ENCODE measurements at places on chromosomes 2 and 18.

- no peak for DNase-seq
These were observed 99.5 kb upstream of the ITGB6 start for GRCh38 chr2:160299540-160299939.

DNA sequence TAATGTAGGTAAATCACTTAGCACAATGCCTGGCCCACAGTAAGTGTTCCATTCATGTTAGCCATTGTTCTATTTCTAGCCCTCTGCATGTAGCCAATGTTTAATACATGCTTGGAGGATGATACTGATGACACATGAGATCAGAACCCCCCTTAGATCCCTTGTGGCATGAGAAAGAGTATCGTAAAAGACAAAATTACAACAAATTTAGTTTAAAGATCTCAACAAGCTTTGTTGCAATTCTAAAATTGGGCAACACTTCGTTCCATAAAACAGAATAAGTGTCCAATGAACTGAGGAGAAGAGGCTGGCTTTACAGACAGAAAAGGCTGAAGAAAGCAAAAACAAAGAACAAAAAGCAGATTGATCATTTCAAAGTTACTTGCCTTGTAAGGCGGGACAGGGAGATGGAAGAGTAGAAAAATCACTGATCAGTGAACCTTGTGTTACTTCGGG, 148.7 kb upstream of the SLC1A4 start:
- DNase-seq = no peak

DNA sequence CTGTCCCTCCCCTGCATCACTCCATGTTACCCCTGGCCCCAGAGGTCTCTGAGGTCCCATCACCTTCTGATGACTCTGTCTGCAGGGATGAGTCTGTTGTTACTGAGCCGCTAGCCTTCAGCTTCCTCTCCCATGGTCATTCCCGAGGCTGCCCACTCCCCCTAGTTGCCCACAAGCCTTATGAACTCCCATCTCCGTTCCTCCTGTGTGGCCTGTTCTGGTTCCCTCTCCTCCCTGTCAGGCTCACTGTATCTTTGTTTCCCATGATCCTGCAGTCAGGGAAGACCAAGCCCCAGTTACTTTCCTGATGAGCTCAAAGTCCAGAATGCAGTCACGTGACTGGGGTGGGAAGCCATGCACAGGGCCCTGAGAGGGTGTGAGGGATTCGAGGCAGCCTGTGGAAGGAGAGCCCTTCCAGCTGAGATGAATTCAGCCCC, 39.5 kb downstream of the INPP4A start:
- no peak for DNase-seq

DNA sequence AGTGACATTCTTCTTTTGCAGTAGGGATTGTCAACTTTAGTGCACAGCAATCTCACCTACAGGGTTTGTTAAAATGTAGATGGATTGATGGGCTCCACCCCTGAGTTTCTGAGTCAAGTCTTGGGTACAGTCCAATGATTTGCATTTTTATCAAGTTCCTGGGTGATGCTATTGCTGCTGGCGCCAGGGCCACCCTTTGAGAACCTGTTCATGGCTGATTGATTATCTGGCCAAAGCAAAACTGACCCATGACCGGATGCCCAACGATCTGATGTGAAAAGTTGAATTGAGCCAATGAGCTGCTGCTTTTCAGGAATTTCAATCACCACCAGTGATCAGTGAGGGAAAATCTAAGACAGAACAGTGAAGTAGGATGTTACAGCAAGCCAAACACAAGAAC, 675.3 kb downstream of the TMEM182 start:
- no peak for DNase-seq

DNA sequence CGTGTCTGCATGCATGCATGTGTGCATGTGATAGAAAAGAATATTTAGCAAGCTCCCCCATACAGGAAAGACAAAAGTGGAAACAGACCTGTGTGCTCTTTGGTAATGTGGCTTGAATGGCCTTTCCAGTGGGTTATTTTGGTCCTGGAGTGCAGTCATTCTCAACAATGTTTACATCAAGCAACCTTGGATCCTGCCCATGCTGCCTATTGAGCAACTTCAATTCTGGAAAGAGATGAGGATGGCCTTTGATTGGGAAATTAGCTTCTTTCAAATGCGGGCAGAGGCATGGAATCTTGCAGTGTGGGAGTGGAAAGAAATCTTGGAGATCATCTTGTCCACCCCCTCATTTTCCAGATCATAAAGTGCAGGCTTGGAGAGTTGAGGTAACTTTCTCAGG, 87.2 kb upstream of the SMAD2 start:
- no peak for DNase-seq

GRCh38 chr2:164593959-164594358, 27.3 kb downstream of the GRB14 start:
- no peak for DNase-seq

GRCh38 chr2:226963528-226963927, 127.7 kb downstream of the RHBDD1 start:
- DNase-seq = no peak

- peak; percentile 44 for DNase-seq
These were observed 90.2 kb downstream of the BCL11A start for GRCh38 chr2:60463249-60463648.

- no peak for DNase-seq
These were observed 43.1 kb upstream of the HDAC4 start for GRCh38 chr2:239443666-239444567.

- no peak for DNase-seq
These were observed 35.6 kb upstream of the NDUFV2 start for GRCh38 chr18:9066817-9067306.

- no peak for DNase-seq
These were observed 117.5 kb downstream of the GALNT14 start for GRCh38 chr2:31020713-31021112.

DNA sequence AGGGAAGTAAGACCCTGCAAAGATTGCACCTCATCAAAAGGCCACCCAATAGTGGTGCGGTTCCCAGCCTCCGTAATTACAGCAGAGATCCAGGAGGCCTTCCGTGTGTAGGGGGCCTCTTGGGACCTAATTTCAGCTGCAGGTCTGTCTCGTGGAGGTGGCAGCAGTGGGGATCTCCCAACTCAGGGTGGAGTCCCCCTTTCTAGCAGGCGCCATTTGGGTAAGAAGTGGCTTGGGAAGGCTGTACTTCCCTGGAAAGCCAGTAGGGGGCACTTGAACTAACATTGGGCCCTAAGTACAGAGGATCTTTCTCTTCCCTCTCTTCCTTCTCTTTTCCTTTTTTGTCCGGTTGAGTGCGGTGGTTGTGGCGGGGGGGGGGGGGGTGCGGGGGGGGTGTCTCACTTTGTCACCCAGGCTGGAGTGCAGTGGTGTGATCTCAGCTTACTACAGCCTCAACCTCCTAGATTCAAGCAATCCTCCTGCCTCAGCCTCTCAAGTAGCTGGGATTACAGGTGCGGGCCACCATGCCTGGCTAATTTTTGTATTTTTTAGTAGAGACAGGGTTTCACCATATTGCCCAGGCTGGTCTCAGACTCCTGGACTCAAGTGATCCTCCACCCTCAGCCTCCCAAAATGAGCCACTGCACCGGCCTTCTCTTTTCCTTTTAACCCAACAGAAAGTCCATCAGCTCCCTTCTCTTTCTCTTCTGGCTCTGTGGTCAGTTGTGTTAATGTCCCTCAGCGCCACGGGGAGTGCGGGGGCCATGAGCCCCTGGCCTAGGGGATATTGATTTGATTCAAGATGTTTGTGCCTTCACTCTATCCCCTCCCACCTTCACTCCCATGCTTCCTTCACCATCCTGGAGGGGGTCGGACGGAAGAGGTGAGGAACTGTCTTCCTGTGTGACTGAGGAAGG, 32.0 kb downstream of the CENPO start:
- peak; percentile 64 for DNase-seq

GRCh38 chr2:42233976-42234441, 64.9 kb downstream of the EML4 start:
- no peak for DNase-seq

DNA sequence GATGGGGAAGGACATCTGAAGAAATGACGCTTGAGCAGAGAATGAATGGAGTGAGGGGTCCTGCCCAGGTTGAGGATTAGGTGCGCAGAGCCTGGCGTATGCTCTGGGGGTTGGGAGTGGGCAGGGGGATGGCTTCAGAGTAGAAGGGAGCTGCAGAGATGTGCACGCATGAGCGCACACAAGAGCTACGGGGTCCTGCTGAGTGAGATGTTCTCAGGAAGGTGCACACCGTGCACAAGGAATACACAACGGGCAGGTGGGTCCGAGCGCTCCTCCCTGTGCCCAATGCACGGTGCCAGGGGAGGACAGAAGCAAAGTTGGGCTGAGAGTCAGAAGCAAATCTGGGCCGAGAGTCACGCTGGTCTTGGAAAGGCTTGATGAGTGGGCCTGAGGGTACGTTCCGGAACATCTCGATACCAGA, 25.5 kb downstream of the TWIST2 start:
- DNase-seq = no peak

- DNase-seq = no peak
These were observed 31.8 kb upstream of the MTCL1 start for GRCh38 chr18:8673256-8674209.

GRCh38 chr2:98912221-98912851, 23.7 kb downstream of the CRACDL start:
- DNase-seq = no peak

GRCh38 chr2:227317834-227318233, 7.2 kb upstream of the MFF start:
- no peak for DNase-seq

- DNase-seq = no peak
These were observed 106.4 kb downstream of the MBD2 start for GRCh38 chr18:54117853-54118773.

- DNase-seq = no peak
These were observed 818.4 kb upstream of the FSHR start for GRCh38 chr2:49972699-49973098.

DNA sequence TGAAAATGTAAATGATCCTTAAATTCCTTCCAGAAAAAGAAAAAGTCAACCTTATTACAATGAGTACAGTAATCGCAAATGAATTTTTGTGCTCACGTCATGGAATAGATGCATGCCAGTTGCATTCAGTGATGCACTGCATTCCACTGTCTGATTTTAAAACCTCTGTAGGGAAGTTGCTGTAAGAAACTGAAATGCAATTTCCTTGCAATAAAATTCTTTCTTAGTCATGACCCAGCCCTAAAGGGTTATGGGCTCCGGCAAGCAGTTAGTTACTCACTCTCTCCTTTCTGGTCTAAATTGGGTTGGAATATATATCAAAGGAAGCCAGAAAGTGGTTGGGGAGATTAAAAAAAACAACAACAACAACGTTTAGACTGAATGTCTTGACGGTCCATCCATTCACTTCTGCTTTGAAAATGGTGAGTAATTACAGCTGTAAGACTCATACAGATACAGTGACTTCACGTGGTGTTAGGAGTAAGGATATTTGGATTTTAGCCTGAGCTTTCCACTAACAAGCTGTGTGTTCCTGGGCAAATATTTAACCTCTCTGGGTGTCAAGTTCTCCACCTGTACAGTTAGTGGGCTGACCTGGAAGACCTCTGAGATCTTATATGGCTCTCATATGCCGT, 8.6 kb upstream of the RND3 start:
- DNase-seq = no peak

DNA sequence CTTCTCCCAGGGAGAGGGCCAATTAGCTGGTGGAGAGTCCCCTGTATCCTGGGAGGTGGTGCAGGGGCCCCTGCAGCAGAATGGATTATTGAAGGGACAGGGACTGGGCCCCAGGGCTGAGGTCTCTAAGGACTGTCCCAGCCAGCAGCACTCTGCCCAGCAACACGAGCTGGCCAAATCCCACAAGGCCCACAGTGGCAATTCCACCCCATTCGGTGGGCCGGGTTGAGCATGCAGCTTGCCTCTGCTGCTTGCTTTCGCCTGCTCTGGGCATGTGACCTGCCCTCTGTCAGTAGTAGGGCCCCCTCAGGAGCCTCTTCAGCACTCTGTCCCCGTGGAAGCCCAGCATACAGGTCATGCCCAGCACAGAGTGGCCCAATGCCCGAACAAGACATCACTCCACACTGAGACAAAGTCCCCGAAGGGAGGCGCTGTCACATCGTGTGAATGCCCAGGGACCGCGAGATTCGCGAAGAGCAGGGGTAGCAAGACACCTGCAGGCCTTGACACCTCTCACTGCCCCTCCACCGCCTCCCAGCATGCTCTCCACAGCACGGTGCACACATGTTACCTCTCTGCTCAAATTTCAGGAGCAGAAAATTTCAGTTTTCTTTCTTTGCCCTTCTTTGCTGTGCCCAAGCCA, 65.4 kb downstream of the CRACDL start:
- DNase-seq = no peak

DNA sequence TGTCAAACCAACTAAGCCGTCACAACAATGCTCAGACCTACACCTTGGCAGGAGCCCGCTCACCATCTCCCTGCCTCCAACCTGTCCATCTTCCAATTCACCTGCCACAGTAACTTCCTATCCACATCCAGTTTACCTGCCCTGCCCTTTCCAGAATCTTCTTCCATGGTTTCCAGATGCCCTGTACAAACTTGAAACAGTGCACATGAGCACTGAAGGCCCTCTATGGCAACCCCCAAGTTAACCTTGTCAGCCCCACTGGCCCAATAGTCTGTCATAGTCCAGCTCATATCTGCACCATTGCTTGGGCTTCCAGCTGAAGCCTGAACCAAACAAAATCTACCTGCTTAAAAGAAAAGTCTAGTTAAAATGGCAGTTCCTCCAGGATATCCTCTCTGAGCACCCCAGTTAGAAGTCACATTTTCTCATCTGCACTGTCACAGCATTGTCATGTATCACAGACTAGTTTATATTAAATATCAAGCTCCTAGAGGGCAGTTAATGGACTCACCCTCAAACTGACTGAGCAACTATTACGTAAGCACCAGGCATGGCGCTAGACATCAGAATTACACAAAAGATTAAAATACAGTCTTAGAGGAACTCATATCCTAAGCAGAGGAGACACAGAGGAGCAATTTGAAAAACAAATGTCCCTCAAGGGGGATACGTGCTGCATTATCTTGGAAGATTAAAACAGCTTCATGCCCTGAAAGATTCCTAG, 11.6 kb downstream of the NFE2L2 start:
- no peak for DNase-seq

DNA sequence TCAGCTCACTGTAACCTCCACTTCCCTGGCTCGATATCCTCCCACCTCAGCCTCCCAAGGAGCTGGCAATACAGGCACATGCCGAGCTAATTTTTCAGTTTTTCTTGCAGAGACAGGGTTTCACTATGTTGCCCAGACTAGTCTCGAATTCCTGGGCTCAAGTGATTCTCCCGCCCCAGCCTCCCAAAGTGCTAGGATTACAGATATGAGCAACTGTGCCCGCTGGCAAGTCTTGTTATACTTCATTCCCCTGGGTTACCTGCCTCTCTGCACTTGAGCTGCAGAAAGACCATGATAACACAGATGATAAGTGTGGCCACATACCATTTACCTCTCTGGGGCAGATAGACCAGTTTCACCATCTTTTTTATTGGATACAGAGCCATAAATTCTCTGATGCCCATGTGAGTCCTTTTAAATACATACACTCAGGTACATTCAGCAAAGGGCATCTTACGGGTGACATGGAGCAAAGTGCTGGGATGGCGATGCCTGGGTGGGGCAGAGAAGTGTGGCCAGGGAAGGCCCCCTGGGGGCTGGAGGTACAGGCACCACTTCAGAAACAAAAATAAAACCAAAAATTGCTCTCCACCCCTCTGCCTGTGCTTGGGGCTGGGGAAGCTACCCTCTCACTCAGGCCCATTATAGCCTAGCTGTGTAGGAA, 20.4 kb downstream of the CCT7 start:
- DNase-seq = no peak

GRCh38 chr18:55405475-55405874, 182.5 kb downstream of the TCF4 start:
- DNase-seq = no peak

Data from hematopoietic multipotent progenitor cell treated with erythropoietin and hydrocortisone succinate and interleukin-3 and kit ligand, for 17 days (in vitro differentiated cells).